ENCODE measurements at places on chromosomes 7 and 10.

DNA sequence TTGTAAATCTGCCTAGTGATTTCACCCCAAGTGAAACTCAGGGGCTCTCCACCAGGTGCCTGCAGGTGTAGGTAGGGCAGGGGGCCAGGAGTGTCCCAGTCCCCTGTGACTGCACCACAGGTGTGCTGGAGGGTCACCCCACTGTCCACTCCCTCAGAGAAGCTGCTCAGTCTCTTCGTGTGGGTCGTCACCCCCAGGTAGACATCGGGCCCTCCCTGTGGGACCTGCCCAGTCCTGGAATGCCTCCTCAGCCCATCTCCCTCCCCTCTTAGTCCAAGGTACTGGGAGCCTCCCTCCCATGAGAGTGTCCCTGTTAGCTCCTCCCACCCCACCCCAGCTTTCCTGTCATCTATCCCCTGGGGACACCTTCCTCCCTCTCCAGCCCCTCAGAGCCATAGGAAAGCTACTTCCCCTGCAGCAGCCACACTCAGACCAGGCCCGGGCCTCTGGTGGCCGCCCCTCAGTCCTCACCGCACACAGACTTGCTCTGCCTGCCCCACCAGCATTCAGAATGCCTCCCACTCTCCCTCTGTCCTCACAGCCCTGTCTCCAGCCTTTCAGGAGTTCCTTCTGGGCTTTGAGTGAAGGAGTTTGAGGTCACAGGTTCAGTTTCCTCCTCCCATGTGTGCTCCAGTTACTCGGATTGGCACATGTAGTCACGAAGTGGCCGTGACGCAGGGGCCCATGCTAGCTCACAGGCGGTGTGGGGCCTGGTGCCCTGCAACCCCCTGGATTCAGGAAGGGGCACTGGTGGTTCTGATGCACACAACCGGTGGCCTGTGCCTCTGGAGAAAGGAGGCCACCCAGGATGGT, 5.1 kb downstream of the ALOX5 start:
- no peak for DNase-seq

GRCh38 chr10:59333701-59334100, 28.6 kb downstream of the FAM13C start:
- no peak for DNase-seq

DNA sequence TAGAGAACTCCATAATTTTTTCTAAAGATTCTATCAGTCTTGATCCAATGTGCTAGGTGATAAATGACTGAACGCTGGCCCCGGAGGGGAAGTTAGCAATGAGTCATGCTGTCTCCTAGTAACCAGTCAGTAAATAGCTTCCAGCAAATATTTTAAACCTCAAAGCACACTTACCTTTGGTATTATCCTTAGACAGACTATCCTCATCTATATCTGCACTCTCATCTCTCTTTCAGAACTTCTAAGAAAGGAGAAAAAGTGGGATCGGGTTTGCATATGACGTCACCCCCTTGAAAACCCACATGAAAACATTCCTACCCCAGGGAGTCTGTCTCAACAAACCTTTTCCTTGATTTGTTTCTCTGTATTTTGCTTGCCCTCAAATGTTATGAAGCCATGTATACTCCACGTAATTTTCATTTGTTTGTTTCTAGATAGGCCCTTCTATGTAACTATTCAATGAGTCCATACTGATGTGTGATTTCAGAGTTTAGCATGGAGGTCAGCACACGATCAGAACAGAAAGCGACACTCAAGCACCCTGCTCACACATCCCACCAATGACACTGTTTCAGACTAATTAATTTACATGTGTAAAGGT, 174.9 kb upstream of the NRP1 start:
- no peak for DNase-seq

DNA sequence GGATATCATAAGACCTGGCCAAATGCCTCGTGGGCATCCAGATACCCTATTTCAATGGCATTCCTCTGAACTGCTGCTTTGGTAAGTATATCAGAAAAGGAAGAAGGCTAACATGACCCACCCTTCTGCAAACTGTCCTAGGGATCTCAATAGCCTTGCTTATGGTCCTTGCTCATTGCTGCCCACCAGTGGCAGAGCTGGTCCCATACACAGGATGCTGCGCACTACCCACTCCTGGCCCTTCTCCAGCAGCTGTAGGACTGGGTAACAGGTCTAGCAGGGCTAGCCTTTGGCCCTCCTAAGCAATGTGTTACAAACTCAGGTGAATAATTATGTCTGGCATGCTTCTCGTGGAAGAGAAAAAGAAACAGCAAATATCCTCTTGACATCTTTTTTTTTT, 72.5 kb downstream of the C10orf90 start:
- no peak for DNase-seq

GRCh38 chr7:71495828-71496227, 363.9 kb downstream of the GALNT17 start:
- DNase-seq, result no peak

GRCh38 chr7:8146788-8147413, 115.1 kb downstream of the ICA1 start:
- peak; percentile 92 for DNase-seq

DNA sequence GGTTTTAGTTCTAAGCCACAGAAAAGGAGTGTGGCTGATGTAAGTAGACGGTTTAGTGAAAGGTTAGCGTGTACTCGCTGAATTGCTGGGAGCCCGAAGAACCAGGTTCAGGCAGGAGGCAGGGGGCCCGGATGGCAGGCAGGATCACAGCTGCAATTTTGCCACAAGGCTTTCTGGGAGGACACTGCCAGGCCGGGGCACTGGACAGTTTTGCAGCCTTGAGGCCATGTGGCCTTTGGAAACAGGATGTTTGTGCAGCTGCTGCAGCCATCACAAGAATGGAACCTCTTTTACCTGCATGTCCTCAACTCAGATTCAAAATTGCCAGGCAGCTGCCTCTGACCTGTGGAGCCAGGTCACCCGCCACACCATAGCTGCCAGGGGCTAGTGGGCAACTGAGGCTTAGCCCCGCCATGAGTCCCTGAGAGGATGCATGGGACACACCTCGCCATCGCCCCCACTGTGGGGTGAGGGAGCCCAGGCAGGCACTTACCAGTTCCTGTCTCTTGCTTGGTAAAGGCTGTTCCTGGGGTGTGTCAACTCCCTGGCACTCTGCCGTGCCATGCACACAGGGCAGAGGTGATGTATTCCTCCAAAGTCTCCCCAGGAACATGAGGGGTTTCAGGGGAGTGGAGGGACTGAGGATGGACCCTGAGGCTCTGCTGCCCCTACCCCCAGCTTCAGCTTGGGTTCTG, 188.6 kb downstream of the RPS24 start:
- DNase-seq, result no peak

- no peak for DNase-seq
Observed at GRCh38 chr10:127899766-127900387, 7.0 kb upstream of the PTPRE start.

GRCh38 chr10:115026056-115026745, 67.0 kb upstream of the ATRNL1 start:
- DNase-seq, result no peak

- DNase-seq, result no peak
Observed at GRCh38 chr10:29962166-29962850, 97.1 kb downstream of the JCAD start.

- no peak for DNase-seq
Observed at GRCh38 chr7:154212861-154213260, 160.7 kb downstream of the DPP6 start.

DNA sequence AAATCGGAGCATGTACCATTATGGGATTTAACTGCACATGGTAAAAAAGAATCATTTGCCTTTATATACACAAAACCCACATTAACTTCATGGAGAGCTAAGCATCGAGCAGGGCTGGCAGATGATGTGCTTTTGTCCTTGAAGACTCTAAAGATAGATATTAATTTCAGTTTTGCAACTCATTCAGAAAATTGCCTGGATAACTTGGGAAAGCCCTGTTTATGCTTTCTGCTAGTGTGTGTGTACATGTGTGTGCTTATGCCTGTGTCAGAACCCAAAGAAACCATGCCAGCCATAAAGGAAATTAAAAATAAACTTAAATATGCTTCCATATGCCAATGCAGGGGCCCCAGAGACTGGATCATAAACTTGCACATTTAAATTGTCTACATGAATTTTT, 640.0 kb downstream of the PARD3 start:
- DNase-seq, result no peak

DNA sequence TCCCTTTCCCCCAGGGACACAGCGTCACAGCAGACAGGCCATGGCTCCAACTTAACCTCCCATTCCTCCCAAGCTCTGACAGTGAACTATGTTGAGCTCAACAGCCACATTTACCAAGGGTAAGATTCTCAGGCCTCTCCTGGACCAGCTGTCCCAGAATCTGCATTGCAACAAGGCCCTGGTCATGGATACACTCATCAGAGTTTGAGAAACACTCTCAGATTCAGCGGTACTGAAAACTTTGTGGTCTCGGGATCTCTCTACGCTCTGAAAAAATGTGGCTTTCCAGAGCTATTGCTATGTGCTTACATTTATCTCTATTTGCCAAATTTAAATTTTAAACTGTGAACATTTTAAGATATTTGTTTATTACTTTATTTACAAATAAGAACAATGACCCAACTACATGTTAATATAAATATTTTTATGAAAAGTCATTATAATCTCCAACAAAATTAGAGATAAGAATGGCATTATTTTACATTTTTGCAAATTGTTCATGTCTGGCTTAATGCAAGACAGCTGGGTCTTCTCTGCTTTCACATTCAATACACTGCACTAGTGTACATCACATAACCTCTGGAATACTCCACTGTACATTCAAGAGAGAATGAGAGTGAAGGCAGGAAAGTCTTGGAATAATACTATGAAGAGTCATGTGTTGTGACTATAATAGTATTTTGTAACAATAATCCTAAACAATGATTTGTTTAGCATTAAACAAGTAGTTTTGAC, 190.9 kb upstream of the PITRM1 start:
- no peak for DNase-seq

DNA sequence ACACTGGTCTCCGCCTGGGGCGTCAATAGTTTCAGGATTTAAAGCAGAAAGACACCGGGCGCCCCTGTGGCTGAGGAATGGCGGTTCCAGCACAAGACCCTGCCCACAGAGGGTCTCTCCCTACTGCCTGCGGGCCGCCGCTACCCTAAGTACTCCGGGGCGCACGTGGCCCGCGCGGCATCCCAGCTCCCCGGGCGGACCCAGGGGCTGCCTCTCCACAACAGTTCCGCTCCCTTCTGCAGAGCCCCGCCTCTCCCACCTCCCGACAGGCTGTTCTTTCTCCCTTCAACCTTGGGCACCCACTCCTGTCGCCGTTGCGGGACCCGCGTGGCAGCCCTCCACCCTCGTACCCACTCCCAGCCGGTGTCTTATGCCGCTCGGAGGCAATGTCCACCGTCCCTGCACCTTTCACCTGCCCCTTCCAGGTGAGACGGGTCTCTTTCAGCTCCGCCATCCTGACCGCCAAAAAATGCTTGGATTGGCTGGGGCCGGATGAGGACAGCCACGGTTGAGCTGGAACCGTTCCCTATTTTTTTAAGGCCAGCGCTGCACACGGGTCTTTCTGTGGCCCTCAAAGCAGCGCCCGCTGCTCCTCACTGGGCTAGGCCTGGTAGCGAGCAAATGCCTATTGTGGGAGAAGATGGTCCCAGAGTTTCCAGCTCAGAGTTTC, 1.6 kb upstream of the NKX2-3 start:
- no peak for DNase-seq

DNA sequence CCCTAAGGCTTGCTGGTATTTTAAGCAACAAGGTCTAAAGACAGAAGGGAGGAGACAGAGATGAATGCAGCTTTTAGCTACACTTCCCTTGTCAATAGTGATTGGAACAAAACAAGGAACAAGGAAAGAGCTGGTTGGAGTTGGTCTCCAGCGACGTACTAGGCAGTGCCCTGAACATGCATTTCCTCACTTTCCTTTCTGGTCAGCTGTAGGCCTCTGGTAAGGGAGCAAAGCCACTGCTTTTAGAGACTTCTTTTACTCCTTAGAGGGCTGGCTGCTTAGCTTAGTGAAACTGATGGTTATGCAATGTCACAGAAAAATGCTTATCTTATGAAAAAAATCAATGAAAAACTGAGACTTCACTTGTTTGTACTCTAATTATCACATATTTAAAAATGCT, 75.5 kb upstream of the TRIL start:
- no peak for DNase-seq

- DNase-seq, result no peak
Observed at GRCh38 chr10:2985729-2986232, 81.6 kb upstream of the PFKP start.

DNA sequence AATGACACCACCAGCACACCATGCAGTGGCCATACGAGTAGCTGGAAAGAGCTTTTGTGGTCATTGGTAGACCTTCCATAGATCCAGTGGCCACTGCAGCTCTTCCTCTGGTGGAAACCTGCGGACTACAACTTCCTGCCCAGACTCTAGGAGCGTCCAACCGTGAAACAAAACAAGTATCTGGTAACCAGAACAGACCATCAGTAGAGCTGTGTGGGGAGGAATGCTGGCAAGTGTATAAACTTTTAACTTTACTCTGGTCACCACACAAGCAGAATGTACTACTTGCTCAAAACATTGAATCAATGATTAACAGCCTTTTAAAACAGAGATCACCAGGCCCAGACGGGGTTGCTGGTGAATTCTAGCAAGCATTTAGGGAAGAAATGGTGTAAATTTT, 154.7 kb upstream of the DGKB start:
- no peak for DNase-seq

DNA sequence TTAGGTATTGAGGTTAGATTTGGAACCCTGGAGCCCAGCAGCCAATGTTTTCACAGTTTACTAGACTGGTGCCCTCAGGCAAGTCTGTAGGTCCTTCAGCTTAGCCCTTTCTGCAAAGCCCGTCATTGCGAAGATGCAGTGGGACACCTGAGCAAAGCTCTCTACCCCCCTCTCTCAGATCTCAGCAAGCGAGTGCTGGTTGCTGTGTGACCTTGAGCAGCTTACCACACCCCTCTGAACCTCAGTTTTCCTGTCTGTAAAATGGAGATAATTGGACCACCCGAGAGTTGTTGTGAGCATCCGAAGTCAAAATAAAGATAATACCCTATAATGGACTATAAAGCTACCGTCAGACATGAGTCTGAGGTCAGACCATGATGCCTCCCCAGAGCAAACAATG, 3.7 kb downstream of the NPC1L1 start:
- no peak for DNase-seq

DNA sequence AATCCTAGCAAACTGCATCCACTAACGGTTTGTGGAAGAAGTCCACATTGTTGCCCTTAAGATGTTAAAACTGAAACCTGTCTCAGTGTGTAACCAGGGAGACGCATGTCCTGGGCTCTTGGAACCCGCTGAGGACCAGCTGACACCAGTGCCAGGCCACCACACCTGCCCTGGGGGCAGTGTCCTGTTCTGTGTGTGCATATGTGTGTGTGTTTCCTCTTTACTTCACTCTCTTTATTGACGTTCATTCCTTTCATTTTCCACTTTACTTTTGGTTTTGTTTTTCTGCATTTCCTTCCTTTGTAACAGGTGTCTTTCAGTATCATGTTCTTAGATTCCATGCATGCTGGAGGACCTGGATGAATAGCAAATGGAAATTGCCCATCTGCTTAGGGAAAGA, 83.8 kb downstream of the TEX36 start:
- DNase-seq, result no peak

- DNase-seq, result no peak
Observed at GRCh38 chr7:93219868-93220267, 6.4 kb downstream of the HEPACAM2 start.

GRCh38 chr10:50788951-50789945, 49.5 kb downstream of the ASAH2B start:
- no peak for DNase-seq

All from NCI-H187 treated with DMSO at 0.1 percent for 48 hours (cell line).